Upper lobe of right lung (tissue), 1 donor: ENCODE measurements at places on chromosomes 1 and 21. TPM values are rescaled to one million over a fixed set of nuclear protein-coding genes. Genes with fewer than 3 reads are reported as not detected.

The TIAM1 gene
- 27.3 TPM for total RNA-seq

The SLAMF8 gene
- 34.6 TPM for total RNA-seq

The RGS8 gene
- total RNA-seq = not detected

The MRPS6 gene
- 57.6 TPM for total RNA-seq

The CLCA1 gene
- total RNA-seq = not detected

The AMY1A gene
- 1.6 TPM for total RNA-seq

The GBP1 gene
- 42.2 TPM for total RNA-seq

The CA6 gene
- not detected for total RNA-seq

DNA sequence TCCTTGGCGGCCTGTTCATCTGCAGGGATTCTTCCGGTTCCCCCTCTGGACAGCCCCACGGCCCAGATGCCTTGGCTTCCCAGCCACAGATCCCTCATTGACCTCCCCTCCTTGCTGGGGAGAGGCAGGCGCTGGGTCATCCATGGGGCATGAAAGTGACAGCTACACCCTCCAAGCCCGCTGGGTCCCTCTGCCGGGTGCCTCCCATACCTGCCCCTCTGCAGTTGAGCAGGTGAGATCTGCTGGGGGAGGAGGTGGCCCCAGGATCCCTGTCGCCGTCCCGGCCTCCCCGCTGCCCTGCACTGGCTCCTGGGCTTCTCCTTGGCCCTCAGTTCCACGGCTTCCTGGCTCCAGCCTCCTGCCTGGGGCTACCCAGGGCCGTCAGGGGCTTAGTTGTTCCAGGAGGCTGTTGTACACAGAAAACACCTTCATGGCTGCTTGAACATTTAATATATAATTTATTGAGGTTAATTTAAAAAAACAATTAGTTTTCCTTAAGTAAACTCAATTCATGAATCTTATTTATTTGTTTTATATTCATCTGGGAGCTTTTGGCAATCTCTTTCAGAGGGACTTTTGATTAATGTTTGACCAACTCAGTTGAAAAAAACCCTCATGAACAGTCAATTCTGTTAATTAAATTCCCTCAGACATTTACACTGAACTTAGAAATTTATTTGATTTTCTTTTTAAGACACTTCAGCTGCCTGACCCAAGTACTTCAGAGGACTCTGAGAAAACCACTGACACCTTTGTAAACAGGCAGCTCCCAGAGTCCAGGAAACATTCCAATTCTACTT, 67.6 kb upstream of the ABCG1 start:
- peaks cover 18% of the 10 kb centered on the region for H3K4me1 ChIP-seq
- H3K4me3 ChIP-seq = no peak overlapping the region
- H3K27ac ChIP-seq = no peak overlapping the region
- H3K27me3 ChIP-seq = no peaks in the 10 kb centered on the region
- peak; percentile 64 for DNase-seq
- H3K36me3 ChIP-seq = no peaks in the 10 kb centered on the region

GRCh38 chr1:220918285-220918951, 39.2 kb downstream of the HLX start:
- no peaks in the 10 kb centered on the region for H3K27me3 ChIP-seq
- H3K4me1 ChIP-seq = no peaks in the 10 kb centered on the region
- no peak overlapping the region for H3K27ac ChIP-seq
- H3K36me3 ChIP-seq = no peaks in the 10 kb centered on the region
- H3K4me3 ChIP-seq = no peak overlapping the region

GRCh38 chr1:183804916-183805841, at the start of gene RGL1:
RGL1 (plus strand) TSS chr1:183805120; CDS start chr1:183805298, 178 bp downstream.
- peak within 1 kb of the TSS; percentile 72 for H3K4me3 ChIP-seq
- peak within 1 kb of the TSS; percentile 75 for H3K27ac ChIP-seq
- peak; percentile 88 for DNase-seq

- H3K36me3 ChIP-seq = no peaks in the 10 kb centered on the region
- no peak for DNase-seq
- peaks cover 9% of the 10 kb centered on the region for H3K4me1 ChIP-seq
- peak overlapping the region; percentile 19 for H3K27ac ChIP-seq
These were observed 835 bp upstream of the TSPAN2 start for GRCh38 chr1:115090186-115090490.

- H3K27me3 ChIP-seq = no peaks in the 10 kb centered on the region
- H3K4me3 ChIP-seq = no peak overlapping the region
- no peaks in the 10 kb centered on the region for H3K4me1 ChIP-seq
- no peaks in the 10 kb centered on the region for H3K36me3 ChIP-seq
- DNase-seq = no peak
These were observed 57.4 kb downstream of the B3GALT5 start for GRCh38 chr21:39669976-39670661.

DNA sequence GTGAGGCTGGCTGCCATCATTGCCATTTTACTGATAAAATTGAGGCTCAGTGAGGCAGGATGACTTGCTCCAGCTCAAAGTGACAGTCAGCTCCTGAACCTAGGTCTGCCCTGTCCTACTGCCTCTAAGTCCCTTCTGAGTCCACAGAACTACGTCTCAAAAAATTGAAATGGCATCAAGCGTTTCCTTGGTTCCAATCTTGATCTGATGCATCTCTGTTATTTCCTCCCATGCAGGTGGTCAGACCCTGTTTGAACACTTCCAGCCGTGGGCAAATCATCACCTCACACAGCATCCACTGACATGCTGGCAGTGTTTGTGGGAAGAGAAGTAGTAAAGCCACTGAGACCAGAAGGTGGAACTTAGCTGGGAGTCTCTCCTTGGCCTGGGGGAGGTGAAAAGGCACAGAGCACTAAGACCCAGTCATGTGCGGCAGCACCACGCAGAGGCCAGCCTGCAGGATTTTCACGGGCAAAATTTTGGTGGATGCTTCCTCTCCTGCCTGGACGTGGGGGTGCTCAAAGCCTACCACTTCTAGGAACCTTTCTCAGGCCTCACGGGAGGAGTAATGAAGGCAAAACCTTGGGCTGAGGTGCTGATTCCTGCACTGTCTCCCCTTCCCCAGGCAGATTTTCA, 7.8 kb upstream of the CPLANE2 start:
- H3K4me1 ChIP-seq = peaks cover 27% of the 10 kb centered on the region
- H3K27me3 ChIP-seq = no peaks in the 10 kb centered on the region
- no peak overlapping the region for H3K4me3 ChIP-seq
- no peak overlapping the region for H3K27ac ChIP-seq
- no peak for DNase-seq

GRCh38 chr1:180173952-180174351, 19.3 kb downstream of the QSOX1 start:
- no peak overlapping the region for H3K27ac ChIP-seq
- peaks cover 10% of the 10 kb centered on the region for H3K36me3 ChIP-seq
- H3K4me1 ChIP-seq = peaks cover 16% of the 10 kb centered on the region
- H3K27me3 ChIP-seq = no peaks in the 10 kb centered on the region
- H3K4me3 ChIP-seq = no peak overlapping the region
- DNase-seq = peak; percentile 77

- no peaks in the 10 kb centered on the region for H3K36me3 ChIP-seq
- peak overlapping the region; percentile 25 for H3K4me3 ChIP-seq
- peak; percentile 62 for DNase-seq
- H3K4me1 ChIP-seq = peaks cover 5% of the 10 kb centered on the region
These were observed 479.3 kb upstream of the RUNX1 start for GRCh38 chr21:35528116-35529042.

DNA sequence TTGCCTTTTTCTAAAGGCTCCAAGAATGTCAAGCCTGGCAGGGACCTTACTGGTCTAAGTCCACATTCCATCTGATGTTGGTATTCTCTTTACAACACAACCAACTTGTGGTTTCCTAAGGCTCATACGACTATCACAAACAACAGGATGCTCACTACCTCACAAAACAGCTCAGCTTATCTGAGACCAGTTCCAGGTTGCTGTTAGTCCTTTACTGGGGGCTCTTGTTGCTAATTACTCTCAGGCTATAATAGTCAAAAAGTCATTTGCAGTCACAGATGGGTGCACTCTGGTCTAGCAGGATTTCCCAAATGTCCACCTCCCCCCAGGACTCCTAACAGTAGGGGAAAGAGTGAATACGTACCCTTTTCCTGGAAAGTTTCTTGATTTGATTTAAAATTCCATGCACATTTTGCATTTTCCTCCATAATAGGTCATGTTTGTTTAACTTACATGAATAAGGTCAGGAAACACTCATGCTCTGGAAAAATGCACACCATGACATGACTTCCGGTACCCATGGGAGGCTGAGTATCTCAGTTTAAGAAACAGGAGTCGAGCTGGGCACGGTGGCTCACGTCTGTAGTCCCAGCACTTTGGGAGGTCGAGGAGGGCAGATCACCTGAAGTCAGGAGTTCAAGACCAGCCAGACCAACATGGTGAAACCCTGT, 16.0 kb downstream of the LCK start:
- no peak for DNase-seq
- H3K36me3 ChIP-seq = no peaks in the 10 kb centered on the region
- no peak overlapping the region for H3K27ac ChIP-seq
- no peaks in the 10 kb centered on the region for H3K4me1 ChIP-seq
- no peaks in the 10 kb centered on the region for H3K27me3 ChIP-seq

DNA sequence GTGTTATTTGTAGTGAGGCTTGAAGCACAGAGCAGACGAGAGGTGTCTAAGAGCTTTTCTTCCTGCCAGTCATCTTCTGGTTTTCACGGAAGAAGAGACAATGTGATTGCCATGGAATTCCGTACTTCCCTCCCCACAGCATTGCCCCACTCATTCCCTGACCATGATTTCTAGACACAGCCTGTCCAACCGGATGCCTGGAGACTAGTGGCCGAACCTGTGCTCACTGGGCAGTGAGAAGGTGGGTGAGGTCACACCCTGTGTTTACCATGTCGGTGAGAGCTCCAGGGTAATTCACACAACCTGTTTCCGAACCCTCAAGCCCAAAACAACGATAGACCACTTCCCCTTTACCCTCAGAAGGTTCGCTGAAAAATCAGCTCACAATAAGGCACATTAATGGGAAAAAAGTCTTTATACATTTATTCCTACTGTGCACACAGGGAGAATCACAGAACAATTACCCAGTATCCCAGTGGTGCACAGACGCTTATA, 271.9 kb upstream of the FMN2 start:
- H3K36me3 ChIP-seq = no peaks in the 10 kb centered on the region
- peaks cover 10% of the 10 kb centered on the region for H3K4me1 ChIP-seq
- DNase-seq = no peak
- H3K27ac ChIP-seq = no peak overlapping the region
- no peaks in the 10 kb centered on the region for H3K27me3 ChIP-seq

- H3K27me3 ChIP-seq = no peaks in the 10 kb centered on the region
- no peak overlapping the region for H3K27ac ChIP-seq
- peaks cover 18% of the 10 kb centered on the region for H3K4me1 ChIP-seq
These were observed 21.7 kb downstream of the UBE4B start for GRCh38 chr1:10054465-10054864.

DNA sequence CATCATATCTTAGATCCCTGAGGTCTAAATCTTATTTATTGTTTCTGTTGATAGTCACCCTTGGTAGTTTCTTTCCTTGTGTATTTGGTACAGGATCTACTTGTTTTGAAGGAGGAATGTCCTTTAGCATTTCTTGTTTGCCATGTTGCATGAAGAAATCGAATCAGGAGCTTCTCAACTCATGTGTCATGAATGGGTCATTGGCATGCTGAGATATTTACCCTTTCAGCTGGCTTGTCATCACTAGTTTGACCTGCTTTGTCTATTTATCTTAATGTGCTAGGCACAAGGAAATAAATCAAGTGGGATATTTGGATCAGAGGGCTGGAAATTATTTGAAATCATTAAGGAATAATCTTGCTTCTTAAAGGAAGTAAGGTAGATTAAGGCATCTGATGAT, 23.8 kb downstream of the THEM4 start:
- peaks cover 13% of the 10 kb centered on the region for H3K36me3 ChIP-seq
- H3K27me3 ChIP-seq = no peaks in the 10 kb centered on the region
- H3K27ac ChIP-seq = no peak overlapping the region
- no peak overlapping the region for H3K4me3 ChIP-seq
- no peak for DNase-seq

GRCh38 chr21:30988706-30989105, 49.6 kb downstream of the KRTAP19-8 start:
- no peak overlapping the region for H3K4me3 ChIP-seq
- H3K4me1 ChIP-seq = no peaks in the 10 kb centered on the region
- H3K27ac ChIP-seq = no peak overlapping the region
- no peak for DNase-seq
- H3K27me3 ChIP-seq = no peaks in the 10 kb centered on the region
- H3K36me3 ChIP-seq = no peaks in the 10 kb centered on the region

GRCh38 chr1:54772951-54773350, 8.6 kb upstream of the PARS2 start:
- no peaks in the 10 kb centered on the region for H3K36me3 ChIP-seq
- no peak overlapping the region for H3K4me3 ChIP-seq
- no peak for DNase-seq
- no peak overlapping the region for H3K27ac ChIP-seq

DNA sequence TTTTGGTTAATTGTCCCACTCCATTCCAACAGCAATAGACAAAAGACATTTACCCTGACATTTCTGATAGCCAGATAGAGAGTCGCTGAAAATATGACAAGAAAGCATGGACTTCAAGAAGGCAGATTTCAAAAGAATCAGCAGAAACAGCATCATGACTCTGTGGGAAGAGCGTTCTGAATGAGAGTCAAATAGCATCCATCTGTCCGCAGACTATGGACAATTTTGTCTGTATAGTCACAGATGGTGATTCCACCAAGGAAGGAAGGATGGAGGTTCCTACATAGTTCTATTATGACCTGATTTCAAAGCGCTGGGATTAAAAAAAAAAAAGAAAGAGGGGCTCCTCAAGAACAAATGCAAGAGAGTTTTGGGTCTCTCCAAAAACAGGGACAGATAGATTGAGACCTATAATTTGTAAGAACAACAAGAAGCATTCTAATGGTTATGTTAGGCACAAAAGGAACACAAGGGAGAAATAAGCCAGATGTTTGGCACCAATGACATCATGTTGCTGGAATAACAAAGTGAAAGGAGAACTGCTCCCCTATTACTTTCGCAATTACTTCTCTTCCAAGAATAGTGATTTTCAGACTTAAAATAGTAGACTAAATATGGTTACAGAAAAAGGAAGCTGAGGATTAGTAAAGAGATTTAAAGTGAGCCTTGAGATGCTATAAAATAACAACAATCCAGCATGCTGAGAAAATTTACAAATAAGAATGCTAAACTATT, 28.5 kb downstream of the NIBAN1 start:
- H3K4me3 ChIP-seq = no peak overlapping the region
- H3K27ac ChIP-seq = no peak overlapping the region
- no peaks in the 10 kb centered on the region for H3K36me3 ChIP-seq
- H3K4me1 ChIP-seq = peaks cover 18% of the 10 kb centered on the region

DNA sequence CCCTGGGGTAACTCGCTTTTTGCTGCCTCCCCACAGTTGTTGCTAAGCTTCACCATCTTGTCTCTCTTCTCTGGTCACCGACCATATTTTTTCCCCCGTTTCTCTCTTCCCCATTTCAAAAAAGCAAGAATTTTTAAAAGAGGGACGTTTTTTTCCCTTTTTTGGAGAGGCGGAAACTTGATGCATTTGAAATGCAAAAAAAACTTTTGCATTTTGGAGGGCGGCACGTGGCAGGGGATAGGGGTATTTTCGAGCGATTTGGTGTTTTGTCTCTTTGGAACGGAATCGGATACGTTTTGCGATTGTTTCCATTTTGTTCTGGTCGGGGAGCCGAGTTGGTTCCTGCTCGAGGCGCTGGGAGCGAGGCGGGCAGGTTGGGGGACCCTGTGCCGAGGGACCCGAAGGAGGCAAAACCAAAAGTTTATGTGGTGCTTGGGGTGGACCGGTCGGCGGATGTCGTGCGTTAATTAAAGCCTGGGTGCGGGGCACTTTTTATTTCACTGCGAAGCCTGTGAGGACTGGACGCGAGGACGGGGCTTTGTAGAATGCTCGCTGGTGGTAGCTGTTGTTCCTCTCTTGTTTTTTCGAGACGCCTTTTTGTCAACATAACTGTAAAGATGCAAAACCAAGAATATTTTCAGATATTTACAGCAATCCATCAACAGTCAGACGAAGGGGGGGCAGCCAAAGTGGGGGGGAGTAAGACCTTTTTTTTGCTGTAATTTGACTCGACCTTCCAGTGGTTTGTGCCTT, 884 bp downstream of the H3-3A start:
- no peaks in the 10 kb centered on the region for H3K27me3 ChIP-seq
- H3K4me1 ChIP-seq = peaks cover 42% of the 10 kb centered on the region
- peak overlapping the region; percentile 77 for H3K4me3 ChIP-seq
- peaks cover 33% of the 10 kb centered on the region for H3K36me3 ChIP-seq
